T-helper 2 cell (primary cell): ENCODE measurements at places on chromosomes 16 and 17.
A peak's percentile ranks its signal among the peaks of the same experiment; 100 is the strongest.

- no peak for DNase-seq
Observed at GRCh38 chr17:71441098-71441497, 679.7 kb upstream of the SOX9 start.

- DNase-seq = peak; percentile 21
Observed at GRCh38 chr17:17125136-17126084, 80.7 kb downstream of the PLD6 start.

DNA sequence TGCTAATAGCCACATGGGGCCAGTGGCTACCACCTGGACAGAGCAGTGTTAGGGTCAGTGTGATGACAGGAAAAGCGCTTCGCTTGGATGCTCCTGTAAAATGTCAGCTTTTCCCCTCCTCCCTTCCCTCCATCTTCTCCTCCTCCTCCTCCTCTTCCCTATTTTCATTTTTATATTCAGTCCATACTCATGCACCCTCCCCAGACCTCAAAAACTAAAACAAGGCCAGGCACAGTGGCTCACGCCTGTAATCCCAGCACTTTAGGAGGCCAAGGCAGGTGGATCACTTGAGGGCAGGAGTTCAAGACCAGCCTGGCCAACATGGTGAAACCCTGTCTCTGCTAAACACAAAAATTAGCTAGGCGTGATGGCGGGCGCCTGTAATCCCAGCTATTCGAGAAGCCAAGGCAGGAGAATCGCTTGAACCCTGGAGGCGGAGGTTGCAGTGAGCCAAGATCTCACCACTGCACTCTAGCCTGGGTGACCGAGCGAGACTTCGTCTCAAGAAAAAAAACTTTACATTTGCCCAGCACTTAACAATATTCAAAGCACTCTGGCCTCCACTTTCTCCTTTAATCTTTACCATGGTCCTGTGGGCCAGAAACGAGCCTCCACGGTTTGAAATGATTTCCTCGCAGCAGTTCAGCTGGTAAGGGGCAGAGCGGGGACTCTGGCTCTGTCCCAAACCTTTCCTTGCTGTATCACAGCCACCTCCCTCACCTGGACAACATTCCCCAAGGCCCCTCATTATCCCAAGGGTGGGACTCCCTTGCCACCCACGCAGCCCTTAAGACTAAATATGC, 21.8 kb downstream of the ANKRD40 start:
- DNase-seq = no peak

DNA sequence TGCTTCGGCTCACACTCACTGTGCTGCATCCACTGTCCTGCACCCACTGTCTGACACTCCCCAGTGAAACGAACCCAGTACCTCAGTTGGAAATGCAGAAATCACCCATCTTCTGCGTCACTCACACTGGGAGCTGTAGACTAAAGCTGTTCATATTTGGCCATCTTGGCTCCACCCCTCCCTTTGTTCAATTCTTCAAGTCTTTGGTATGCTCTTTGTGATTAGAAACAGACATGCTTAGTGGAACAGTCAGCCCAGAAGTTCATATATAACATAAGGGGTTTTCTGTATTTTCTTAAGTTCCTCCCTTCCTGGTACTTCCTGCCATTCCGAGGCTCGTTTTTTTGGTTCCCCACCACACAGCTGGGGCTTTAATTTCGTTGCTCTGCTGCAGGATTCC, 398.5 kb upstream of the DYNLRB2 start:
- DNase-seq = no peak

DNA sequence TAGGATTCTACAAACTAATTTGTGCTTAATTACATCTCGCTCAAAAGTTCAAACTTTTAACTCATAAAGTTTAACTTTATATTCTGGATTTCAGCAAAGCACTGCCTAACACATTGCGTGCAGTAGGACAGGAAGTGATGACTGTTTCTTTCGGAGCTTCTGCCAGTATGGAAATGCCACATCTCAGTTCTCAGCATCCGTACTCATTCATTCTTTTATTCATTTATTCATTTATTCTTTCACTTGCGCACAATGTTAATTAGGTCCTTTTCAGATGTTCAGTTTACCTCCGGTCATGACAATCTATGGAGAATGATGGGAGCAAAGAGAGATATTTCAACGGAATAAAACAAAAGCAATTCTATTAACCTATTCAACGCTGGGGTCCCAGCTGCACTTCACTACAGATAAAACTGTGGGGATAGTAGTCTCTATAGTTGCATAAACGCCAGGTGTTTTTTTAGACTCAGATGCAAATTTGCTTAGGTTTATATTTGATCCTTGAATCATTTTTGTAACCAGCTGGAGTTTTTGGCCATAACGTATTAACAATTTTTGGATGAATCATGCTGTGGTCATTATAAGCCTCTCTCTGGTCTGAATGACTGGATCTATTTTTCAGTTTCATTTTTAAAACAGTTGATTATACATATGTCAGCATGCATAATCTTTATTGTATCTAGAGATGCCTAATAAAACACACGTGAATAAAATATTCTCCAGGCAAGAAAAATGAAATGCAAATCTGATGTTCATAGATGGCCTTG, 143.9 kb downstream of the KCNJ2 start:
- no peak for DNase-seq

- no peak for DNase-seq
Observed at GRCh38 chr17:82101767-82102679, 4.0 kb upstream of the FASN start.

DNA sequence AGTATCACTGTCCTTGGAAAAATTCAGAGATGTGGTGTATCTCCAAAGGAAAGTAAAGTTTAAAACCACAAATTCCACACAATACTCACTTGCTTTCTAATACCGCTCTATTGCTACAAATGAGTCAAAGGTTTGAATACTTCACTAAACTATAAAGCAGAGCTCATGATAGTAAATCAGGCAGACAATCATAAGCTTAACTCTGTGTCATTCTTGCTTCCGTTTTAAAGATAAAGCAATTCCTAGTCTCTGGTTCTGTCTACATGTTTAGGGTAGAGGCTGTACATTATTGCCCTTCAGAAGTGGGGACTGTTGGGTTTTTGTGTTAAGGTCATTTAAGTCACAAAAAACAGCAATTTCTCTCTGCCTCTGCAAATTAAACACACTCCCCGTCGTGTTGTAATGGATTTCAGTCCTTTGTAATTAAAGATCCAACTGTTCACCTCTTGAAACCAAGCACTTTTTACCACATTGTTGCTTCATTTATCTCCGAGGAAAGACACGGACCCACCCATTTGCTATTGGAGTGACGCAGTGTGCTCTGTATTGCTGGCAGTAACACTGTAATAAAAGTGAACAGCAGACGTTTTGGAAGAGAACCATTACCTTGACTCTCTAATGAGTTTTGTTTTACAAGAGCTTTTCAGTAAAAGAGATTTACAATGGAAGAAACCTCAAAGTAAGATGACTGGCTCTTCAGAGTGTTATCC, 83.1 kb upstream of the CNTNAP4 start:
- no peak for DNase-seq

GRCh38 chr17:4503283-4504025, 4.8 kb downstream of the SPNS2 start:
- no peak for DNase-seq

GRCh38 chr17:37247825-37248224, 128.0 kb upstream of the C17orf78 start:
- no peak for DNase-seq

GRCh38 chr17:80443498-80443897, 28.5 kb downstream of the ENDOV start:
- no peak for DNase-seq

DNA sequence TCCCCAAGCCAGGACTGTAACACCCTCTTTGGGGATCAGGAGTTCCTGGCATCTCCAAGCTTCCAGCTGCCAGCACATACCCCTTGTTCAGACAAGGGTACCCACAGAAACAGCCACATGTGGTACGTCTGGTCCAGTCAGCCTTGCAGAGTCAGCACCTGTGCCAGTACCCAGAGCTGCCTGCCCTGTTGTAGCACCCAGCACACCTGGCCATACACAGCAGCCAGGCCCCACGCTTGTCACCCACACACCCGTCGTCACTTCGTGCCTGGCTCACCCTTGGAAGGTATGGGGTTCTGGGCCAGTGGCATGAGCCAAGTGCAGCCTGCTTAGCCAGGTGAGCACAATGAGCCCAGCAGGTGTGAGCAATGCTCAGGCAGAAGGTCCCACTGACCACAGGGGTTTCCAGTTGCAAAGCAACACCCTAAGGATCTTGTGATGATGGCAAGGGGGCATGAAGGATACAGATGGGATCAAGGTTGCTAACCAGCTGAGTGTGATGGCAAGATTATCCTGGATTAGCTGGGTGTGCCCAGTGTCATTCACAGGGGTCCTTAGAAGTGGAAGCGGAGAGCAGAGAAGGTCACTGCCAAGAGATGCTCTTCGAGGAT, 202.3 kb downstream of the CPPED1 start:
- DNase-seq = no peak

- no peak for DNase-seq
Observed at GRCh38 chr16:80938004-80938878, 68.4 kb downstream of the CMC2 start.

DNA sequence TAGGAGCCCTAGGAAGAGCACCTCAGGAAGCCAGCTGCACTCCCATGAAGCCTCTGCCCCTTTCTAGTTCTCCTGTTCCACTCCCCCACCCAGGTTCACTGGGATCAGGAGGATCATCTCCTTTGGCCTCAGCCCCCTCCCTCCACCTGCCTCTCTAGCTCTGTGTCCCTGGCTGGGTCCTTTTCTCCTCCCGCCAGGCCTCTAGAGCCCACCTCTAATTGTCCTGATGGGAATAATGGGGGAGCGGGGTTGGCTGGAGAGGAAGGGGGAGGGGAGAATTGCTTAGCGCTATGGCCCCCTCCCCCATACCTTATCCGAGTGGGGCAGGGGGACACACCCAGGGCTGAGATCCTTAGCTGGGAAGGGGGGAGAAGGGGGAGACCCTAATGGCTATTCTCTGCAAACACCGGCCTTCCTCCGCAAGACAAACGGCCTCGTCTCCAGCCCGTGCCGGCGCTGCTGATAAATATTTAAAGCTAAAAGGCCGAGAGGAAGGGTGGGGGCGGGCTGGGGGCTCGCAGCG, 997 bp downstream of the HOXB7 start:
- DNase-seq = no peak

- DNase-seq = no peak
Observed at GRCh38 chr17:34598161-34598776, 18.9 kb downstream of the TMEM132E start.

DNA sequence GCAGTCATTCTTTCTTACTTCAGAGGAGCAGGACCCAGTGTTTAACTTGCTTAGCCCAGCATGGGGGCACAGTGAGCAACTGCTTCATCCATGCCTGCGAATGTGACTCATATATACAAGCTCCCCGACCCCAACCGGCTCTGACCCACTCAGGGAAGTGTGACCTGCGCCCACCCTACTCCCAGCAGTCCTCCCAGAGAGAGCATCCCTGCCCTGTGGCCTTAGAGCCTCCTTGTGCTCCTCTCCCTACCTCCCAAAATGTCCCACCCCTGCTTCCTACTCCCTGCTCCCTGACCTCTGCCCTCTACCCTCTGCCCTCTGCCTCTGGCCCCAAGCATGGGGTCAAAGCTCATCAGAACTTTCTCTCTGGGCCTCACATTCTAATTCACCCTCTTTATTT, 46.9 kb upstream of the DLX4 start:
- DNase-seq = no peak

GRCh38 chr16:72287649-72288048, 115.7 kb upstream of the PMFBP1 start:
- DNase-seq = no peak

GRCh38 chr17:19574956-19575355, 41.3 kb downstream of the SLC47A1 start:
- DNase-seq = no peak

DNA sequence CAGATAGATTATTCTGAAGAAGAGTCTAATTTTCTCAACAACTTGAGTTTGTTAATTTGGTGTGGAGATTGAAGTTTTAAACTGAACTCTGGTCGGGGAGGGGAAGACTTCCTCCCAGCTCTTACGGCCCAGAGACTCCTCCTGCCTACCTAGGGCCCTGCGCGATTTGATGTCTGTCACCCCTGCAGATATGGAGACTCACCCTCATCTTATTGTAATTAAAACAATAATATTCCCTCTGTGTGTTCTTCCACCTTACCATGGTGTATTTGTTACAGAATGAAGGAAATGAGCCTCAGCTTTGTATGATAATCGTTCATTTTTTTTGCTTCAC, 184.4 kb upstream of the CACNG5 start:
- no peak for DNase-seq

GRCh38 chr17:73538445-73538844, 105.8 kb downstream of the SDK2 start:
- no peak for DNase-seq

DNA sequence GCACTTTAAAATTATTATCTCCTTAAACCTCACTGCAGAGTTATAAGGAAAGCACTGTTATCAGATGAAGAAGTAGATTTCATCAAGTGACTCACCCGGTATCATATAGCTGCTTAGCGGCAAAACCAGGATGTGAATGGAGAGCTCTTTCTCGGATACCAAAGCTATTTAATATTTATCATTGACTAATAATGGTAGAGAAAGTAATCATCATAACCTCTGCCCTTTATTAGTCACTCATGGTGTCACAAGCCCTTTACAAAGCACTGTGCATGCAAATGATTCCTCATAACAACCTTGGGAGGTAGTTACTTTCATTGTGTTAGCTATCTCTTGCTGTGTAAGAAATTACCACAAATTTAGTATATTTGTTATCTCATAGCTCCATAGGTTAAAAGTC, 592.9 kb downstream of the MAF start:
- no peak for DNase-seq

DNA sequence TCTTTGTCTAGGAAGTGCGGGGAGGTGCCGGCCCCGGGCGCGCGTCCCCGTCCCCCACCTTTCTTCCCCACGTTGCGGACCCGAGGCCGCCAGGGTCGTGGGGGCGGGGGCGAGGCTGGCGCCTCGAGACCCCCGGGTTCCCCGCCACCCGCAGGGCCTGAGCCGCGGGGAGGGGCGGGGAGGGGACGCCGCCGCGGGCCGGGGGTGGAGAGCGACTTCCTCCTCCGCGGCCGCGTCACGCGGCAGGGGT, 1.8 kb upstream of the ACTG1 start:
- peak; percentile 24 for DNase-seq

GRCh38 chr17:55237268-55237667, 27.5 kb upstream of the HLF start:
- no peak for DNase-seq

DNA sequence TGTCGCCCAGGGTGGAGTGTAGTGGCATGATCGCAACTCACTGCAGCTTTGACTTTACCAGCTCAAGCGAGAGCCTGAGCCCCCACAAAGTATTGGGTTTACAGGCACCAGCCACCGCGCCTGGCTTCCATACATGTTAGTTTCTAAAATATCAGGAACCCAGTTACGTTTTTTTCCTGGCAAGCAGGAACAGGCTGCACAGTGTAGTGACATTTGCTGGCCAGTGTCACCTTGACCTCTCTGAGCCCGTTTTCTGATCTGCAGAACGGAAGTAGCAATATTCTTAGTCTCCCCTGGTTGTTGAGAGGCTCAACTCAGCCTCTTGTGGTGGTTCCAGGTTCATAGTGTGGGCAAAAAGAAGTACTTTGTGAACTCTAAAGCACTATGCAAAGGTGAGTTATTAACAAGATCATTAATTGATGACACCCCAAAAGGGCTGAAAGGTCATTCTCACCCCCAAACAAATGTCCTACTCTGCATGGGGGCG, 15.6 kb downstream of the IGF2BP1 start:
- no peak for DNase-seq
